Stimulated activated CD8-positive, alpha-beta memory T cell treated with anti-CD3 and anti-CD28 coated beads, Interleukin-7, amount 100 ng/mL, for 4 hours (primary cell): ENCODE measurements at places on chromosomes 5 and 9.

DNA sequence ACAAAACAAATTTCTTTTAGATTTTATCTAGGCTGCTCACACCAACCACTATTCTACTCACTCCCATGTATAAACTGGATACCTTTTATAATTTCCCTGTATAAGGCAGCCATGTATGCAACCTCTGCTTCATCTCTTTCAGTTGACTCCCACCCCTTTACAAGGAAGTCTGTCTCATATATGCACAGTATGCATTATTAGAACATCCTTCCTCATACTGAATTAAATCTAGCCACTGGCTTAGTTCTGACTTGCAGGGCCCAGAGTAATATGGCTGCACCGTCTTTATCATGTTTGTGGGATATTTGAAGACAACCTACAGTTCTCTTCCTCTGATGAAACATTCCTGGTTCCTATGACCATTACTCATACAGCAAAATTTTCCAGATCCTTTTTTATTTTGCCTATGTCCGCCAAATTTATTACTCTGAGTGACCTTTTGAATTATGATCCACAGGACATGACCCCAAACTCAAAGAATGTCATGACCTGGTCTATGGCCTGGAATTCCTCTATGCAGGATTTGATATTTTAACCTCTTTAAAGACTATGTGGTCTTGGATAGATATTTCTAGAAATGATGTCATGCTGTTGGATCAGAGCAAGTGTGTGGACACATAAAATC, 76.6 kb upstream of the ITGA1 start:
- no peak for DNase-seq

DNA sequence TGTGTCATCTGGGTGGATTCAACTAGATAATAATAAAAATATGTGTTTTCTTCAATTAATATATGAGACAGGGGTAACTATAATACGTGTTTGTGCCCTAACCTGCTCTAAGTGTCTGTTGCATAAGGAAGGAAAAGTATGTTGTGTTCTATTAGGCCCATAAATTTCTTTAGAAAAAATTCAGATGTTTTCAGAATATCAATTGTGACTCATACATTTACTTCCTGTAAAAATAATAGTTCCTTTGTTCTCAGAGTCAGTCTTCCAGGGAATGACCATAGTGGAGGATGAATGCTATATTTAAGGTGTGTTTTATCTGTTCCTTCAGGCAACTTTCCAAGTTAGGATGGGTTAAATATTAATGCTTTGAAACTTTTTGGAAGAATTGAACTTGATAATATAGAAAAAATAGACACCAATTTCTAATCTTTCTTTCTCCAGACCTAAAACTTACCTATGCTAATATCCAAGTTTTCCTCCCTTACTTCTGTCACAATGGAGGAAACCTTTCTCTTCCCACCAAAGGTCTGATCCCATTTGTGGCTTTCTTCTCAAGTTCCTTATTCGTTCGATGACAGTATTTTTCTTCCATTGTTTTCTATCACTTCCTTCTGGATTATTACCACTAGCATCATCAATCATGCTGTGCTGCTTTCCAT, 49.9 kb downstream of the ISL1 start:
- no peak for DNase-seq

DNA sequence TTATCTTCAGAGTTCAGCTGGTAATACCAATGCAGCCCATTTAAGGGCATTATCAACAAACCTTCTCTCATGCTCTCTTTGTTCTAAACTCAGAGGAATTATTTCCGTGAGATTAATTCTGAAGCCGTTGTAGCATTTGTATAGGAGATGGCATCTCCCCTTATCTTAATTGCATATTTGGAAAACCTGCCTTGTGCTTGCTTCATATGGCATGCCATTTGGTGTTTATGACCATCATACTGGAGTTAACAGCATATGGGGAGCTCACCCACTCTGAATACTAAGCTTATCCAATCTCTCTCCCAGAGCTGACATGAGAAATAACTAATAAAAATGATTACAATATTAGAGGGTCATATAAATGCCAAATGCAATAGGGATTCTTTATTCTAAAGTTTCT, 243.2 kb downstream of the BRINP1 start:
- no peak for DNase-seq

DNA sequence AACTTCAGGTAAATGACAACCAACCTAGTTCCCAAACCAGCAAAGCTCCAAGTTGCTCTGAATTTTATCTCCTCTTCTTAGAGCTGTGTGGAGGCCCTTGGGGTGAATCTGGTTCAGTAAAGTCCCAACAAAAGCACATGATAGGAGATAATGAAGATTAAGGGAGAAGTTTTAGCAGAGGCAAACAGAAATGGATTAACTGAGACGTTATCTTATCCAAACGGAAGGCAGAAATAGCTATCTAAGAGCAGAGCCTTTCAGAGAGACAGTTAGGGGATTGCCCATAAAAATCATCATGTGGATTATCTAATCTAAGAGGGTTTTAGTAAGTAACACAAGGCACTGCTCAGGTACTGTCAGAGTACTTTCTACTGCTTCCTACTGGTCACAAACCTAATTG, 183.9 kb upstream of the ZNF618 start:
- DNase-seq, result no peak

- DNase-seq, result no peak
Observed at GRCh38 chr9:126337729-126338372, 11.2 kb downstream of the MVB12B start.

DNA sequence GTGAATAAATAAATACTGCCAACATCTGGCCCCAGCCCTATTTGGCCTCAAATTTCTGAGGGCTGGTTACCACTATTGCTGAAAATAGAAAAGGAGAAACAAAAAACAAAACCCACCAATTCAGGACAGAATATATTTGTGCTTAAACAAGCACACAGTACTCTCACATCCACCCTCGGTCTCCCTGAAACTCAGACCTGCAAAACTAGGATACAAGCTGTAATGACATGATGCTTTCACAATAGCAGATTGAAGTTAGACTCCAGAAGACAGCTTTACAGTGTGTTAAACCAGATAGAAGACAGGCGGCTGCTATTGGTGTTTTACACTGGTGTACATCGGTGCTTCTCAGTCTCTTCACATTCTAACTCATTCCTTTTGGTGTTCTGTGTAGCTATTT, 214.9 kb upstream of the DMRT1 start:
- no peak for DNase-seq

DNA sequence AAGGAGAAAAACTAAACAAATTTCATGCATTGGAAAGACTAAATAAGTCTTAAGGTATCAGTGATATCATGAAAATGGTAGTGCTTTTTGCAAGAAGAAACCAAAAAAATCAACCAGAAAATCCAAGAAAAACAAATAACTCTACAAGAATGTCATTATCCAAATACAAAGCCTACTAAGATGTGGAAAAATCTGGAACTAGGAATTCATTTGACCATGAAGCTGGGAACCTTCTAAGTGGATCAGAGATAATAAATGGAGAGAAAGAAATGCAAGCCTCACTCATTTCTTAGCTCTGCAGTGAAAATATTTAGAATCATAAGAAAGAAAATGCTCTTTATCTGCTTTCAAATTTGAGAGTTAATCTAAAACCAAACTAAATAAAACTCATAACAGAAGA, 51.3 kb downstream of the RASEF start:
- no peak for DNase-seq

DNA sequence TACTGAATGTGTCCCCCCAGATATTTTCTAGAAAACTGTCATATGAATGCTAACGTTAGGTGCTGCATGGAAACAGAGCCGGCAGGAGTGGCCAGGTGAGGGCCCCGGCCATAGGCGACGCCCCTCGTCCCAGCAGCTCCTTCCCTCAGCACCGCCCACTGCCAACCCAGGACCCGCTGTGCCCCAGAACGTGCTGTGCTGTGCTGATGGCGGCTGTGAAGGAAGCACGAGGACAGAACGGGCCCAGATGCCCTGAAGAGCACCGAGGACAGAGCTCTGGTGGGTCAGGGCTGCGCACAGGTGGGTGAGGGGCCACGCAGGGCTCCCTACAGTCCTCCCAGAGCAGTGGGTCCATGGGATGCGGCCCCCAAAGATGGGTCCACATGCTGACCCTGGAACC, 30.3 kb downstream of the LPCAT1 start:
- no peak for DNase-seq

DNA sequence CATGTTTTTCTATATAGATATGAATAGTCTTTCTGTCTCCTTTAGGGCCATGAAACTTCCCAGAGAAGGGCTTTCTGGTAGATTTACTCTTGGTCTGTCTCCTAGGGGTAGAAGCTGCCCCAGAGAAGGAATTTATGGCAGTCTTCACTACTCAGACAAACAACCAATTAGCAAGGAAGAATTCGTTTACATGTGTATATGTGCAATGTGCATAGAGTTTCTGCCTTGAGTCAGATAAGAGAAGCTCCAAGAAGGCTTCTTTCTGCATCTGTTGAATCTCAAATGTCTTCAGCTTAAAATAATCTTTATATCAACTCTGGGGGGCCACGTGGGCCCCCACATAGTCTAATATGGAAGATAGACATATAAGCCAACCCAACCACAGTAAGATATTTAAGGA, 7.6 kb upstream of the CLINT1 start:
- no peak for DNase-seq

DNA sequence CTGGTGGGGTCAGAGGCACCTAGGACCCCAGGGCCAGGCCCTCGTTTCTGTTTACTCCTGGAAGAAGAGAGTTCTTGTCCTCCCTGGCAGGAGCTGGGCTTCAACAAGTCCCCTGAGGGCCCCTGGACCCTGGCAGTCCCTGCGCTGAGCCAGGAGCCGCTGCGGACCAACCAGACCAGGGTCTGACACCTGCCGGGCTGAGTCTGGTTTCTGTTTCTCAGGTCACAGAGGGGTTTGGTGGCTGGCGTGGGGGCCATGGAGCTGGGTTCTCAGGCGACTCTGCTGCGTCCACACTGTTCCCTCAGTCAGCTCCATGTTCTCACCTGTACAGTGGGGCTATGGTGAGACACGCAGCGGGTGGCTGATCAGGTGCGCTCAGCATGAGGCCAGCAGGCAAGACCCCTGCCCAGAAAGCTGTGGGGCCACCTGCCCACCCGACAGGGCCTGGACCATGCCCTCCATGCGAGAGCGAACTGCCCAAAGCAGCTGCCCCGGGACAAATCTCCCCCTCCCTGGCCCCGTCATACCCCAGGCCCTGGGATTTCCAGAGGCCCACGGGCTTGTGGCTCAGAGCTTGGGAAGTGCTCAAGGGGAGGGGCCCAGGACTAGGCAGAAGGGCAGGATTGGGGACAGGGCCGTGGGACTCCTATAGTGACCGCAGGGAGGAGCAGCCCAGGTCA, 17.9 kb upstream of the NOTCH1 start:
- DNase-seq, result no peak

GRCh38 chr9:33105959-33106358, 29.5 kb upstream of the SMU1 start:
- DNase-seq, result no peak

GRCh38 chr9:136602193-136602885, 56.5 kb upstream of the NOTCH1 start:
- DNase-seq, result no peak

DNA sequence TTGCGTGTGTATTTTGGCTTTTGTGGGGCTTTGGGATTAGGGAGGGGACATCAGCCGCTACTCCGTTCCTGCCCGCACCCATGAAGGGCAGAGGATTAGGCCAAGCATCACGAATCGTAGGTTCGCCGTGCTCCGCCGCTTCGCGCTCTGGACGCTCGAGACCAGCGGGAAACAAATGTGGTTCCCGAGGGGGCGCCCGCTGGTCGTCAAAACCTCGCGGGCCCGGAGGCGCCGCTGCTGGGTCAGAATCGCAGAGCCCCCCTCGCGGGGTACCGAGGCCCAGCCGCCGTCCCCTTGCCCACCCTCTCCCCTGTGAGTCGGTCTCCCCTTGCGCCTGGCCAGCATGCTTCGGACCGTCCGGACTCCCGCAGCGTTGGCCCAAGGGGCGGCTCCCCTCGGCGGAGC, 2.3 kb upstream of the PAX5 start:
- no peak for DNase-seq

- no peak for DNase-seq
Observed at GRCh38 chr9:133861086-133861485, 122.9 kb upstream of the SARDH start.

- DNase-seq, result no peak
Observed at GRCh38 chr5:103411711-103412110, 150.9 kb downstream of the NUDT12 start.

DNA sequence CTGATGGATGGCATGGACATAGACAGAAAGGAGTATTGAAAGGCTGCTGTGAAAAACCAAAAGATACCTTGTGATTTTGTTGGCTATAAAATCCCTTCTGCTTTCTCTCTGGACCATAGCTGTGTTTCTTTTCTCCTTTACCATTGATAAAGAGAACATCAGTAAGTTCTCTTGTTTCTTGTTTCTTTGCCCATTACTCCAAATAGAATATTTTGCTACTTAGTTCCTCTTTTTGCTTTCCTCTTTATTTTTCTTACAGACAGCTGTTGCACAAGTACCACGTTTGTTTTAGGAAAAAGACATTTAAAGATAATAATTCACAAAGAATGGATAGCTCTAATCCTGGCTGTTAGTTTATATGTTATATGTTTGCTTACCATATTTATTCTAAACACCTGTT, 1129.2 kb downstream of the DTWD2 start:
- no peak for DNase-seq

DNA sequence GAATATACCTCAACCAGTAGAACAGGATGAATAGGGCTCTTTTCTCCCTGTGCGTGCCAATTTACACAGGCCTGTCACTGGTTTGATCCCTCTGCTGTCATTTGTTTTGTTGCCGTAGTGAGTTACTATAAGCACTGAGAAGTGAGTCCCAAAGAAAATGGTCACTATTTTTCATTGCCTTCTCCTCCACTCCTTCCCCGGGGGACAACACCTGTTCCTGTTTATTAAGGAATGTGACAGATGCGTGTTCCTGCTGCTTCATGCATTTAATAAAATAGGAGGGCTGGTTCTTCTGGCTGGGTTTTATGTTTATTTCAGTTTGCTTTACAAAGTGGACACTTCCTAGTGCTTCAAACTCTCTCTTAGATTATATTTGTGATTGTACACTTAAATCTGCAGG, 6.4 kb downstream of the THBS4 start:
- DNase-seq, result no peak

DNA sequence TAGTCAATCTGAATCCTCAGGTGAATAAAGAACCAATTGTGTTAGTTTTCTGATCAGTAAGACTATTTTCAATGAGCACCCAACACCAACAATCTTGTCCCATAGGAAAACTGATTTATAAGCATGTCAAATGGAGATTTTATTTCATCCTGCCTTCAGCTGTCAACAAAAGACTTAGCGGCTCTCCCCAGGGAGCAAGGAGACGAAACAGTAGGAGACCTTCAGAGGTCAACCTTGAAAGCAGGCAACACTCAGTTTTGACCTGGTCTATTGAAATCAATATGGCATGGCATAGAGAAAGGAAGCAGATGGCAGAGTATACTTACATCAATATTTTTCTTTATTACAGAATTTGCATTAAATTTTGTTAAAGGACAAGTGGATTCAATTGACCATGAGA, 34.1 kb downstream of the ZNF622 start:
- DNase-seq, result no peak

GRCh38 chr5:56625541-56625940, 189.8 kb upstream of the MAP3K1 start:
- no peak for DNase-seq

GRCh38 chr5:77087484-77088261, 588 bp upstream of the ZBED3 start:
- DNase-seq, result no peak
